ENCODE measurements at places on chromosomes 4 and X. TPM values are rescaled to one million over a fixed set of nuclear protein-coding genes. Genes with fewer than 3 reads are reported as not detected.

- no peak for DNase-seq
- H3K36me3 ChIP-seq: no peaks in the 10 kb centered on the region
- H3K27me3 ChIP-seq: no peaks in the 10 kb centered on the region
- no peak overlapping the region for H3K4me3 ChIP-seq
Observed at GRCh38 chr4:26622913-26623312, 39.0 kb downstream of the TBC1D19 start.

DNA sequence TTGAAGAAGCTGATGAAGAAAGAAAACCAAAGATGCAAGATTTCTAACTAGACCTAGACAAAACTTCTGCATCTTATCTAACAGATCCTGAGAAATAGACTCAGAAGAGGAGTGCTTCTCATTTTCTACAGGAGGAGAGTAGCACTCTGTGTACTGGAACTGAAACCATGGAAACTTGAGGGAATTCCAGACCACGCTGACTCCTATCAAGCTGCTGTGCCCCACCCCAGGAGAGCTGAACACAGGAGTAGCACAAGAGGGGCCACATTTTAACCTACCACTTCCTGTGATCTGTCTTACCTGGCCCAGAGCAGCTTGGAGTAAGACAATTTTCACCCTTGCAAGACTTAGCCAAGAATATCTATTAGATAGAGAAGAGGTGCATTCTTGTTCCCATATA lies 248.9 kb downstream of the SCFD2 start:
- no peak for DNase-seq
- no peak overlapping the region for H3K27ac ChIP-seq
- no peaks in the 10 kb centered on the region for H3K36me3 ChIP-seq
- no peaks in the 10 kb centered on the region for H3K27me3 ChIP-seq
- H3K4me1 ChIP-seq: no peaks in the 10 kb centered on the region

GRCh38 chr4:87337361-87337760 lies 14.7 kb upstream of the HSD17B13 start:
- no peak overlapping the region for H3K4me3 ChIP-seq
- no peak overlapping the region for H3K27ac ChIP-seq
- peaks cover 54% of the 10 kb centered on the region for H3K36me3 ChIP-seq
- no peaks in the 10 kb centered on the region for H3K4me1 ChIP-seq

ATOH1 gene
- total RNA-seq: not detected

ELOVL6 gene
- 55.0 TPM for total RNA-seq

GRCh38 chr4:40199999-40200874 lies 3.4 kb downstream of the RHOH start:
- peak overlapping the region; percentile 50 for H3K4me3 ChIP-seq
- DNase-seq: no peak
- H3K27me3 ChIP-seq: no peaks in the 10 kb centered on the region
- H3K27ac ChIP-seq: peak overlapping the region; percentile 85

DNA sequence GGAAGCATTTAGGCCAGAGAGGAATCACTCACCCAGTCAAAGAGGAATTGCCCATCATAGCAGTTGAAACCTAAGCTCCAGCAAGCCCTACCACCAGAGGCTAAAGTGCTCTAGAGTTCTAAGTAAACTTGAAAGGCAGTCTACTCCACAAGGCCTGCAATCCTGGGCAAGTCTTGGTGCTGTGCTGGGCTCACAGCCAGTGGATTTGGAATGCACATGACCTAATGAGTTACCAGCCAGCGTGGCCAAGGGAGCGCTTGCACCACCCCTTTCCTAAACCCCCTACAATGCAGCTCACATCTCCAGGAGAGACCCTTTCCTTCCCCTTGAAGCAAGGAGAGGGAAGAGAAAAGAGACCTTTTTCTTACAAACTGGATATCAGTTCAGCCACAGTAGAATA lies 445.7 kb downstream of the GASK1B start:
- H3K27ac ChIP-seq: no peak overlapping the region
- no peak for DNase-seq
- no peaks in the 10 kb centered on the region for H3K4me1 ChIP-seq
- no peaks in the 10 kb centered on the region for H3K27me3 ChIP-seq

DNA sequence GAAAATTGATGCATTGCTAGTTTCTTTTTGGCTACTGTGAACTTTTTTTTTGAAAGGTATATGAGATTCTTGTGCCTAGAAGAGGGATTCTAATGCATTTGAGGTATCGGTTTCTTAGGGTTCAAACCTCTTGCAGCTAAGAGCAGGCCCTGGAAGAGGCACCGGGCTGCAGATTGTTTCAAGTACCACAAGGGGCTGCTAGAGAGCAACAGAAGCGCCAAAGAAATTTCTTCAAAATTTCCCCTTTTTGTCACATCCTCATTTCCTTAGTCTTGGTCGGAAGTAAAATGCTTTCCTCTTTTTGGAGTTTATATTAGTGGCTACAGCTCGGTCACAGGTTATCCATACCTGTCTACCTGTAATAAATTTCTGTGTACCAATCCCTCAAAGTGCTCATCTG lies 89.8 kb downstream of the PDGFRA start:
- no peaks in the 10 kb centered on the region for H3K36me3 ChIP-seq
- peak; percentile 56 for DNase-seq
- H3K4me3 ChIP-seq: no peak overlapping the region

GDPD2 gene
- total RNA-seq: not detected

NAT8L gene
- 9.5 TPM for total RNA-seq

DNA sequence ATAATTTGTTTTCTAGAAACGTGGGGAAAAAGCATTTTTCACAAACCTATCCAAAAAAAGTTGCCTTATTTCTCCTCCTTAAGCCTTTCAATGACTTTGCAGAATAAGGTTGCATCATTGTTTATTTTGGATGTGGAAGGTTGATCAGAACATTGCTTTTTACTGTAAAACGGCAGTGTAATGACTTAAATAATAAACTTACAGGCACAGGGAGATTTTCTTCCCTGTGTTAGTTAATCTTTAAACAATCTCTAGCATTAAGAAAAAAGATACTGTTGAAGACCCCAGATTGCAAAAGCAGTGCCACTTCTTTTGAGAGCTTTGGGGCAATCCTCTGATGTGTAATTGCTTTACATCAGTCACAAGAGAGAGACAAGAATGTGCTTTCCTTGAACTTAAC lies 153.4 kb downstream of the ARX start:
- H3K4me3 ChIP-seq: no peak overlapping the region
- DNase-seq: no peak
- peaks cover 17% of the 10 kb centered on the region for H3K36me3 ChIP-seq
- H3K4me1 ChIP-seq: no peaks in the 10 kb centered on the region
- H3K27ac ChIP-seq: peak overlapping the region; percentile 8
- no peaks in the 10 kb centered on the region for H3K27me3 ChIP-seq

PDE6B gene
- not detected for total RNA-seq

GRCh38 chr4:117429061-117429460 lies 343.7 kb upstream of the TRAM1L1 start:
- no peaks in the 10 kb centered on the region for H3K27me3 ChIP-seq
- H3K36me3 ChIP-seq: no peaks in the 10 kb centered on the region
- no peak overlapping the region for H3K27ac ChIP-seq
- no peak for DNase-seq

GPC4 gene
- 0.16 TPM for total RNA-seq

- H3K4me3 ChIP-seq: no peak overlapping the region
- no peaks in the 10 kb centered on the region for H3K4me1 ChIP-seq
- no peaks in the 10 kb centered on the region for H3K27me3 ChIP-seq
Observed at GRCh38 chr4:107283587-107284559, 247.8 kb upstream of the DKK2 start.

SOD3 gene
- total RNA-seq: 0.31 TPM

CXorf49 gene
- total RNA-seq: not detected

GUCY1B1 gene
- total RNA-seq: 0.11 TPM

DNA sequence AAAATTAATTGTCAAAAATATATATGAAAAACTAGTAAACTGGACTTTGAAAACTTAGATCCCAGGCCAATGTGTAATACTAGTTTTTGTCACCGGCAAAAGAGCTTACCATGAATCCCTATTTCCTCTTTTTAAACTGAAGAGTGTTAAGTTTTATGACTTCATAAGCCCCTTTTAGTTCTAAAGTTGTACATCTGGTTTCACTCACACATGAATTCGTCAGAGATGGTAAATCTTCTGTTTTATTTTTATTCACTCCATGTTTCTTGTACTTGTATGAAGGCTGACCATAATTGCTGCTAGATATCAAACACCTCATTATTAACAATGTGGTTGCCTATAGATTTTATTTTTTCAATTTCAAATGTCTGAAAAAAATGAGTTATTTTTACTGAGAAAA lies 827.9 kb downstream of the PCDH7 start:
- H3K27ac ChIP-seq: no peak overlapping the region
- no peaks in the 10 kb centered on the region for H3K36me3 ChIP-seq
- H3K4me3 ChIP-seq: no peak overlapping the region
- no peak for DNase-seq
- no peaks in the 10 kb centered on the region for H3K27me3 ChIP-seq

DNA sequence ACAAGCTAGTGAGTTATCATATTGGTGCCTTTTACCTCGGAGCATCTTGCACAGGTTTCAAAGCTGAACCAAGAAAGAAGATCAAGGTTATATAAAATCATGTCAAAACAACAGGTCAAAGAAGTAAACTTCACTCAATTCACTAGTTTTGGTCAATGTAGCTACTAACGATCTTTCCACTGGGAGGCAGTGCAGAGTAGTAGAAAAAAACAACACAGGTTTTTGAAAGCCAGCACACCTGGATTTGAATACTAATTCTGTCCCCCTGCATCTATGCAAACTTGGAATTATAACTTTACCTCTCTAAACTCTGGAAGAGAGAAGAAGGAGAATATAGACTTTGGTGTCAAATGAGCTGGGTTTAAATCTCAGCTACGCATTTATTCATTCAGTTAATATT lies 266.1 kb downstream of the GRIA3 start:
- no peaks in the 10 kb centered on the region for H3K27me3 ChIP-seq
- no peak overlapping the region for H3K27ac ChIP-seq
- peak; percentile 8 for DNase-seq
- peaks cover 9% of the 10 kb centered on the region for H3K4me1 ChIP-seq

ZCCHC18 gene
- not detected for total RNA-seq

- H3K27me3 ChIP-seq: no peaks in the 10 kb centered on the region
- no peaks in the 10 kb centered on the region for H3K4me1 ChIP-seq
- H3K27ac ChIP-seq: no peak overlapping the region
- H3K36me3 ChIP-seq: no peaks in the 10 kb centered on the region
Observed at GRCh38 chr4:185127021-185127925, 15.8 kb upstream of the SLC25A4 start.

DNA sequence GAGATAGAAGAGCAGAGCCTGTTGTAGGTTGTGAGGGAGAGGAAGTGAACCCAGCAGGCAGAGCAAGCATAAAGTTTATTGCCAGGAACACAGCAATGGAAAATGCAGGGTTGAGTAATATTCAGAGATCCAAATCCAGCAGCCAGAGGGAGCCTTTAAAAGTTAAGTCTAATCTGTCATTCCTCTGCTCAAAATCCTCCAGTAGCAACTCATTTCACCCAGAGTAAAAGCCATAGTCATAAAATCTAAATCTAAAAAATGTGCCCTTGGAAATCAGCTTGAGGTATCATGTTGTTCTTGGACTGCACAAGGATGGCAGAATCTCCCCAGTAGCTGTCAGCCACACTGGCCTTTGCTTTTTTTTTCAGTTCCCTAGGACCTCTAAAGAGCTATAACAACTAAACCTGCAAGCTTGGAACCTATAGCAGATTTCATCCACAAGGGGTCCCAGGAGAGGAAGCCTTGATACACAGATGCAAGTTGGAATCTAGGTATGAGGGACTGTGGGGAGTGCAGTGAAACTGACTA lies 62.9 kb upstream of the FRAS1 start:
- peaks cover 10% of the 10 kb centered on the region for H3K27me3 ChIP-seq
- no peak overlapping the region for H3K4me3 ChIP-seq
- no peaks in the 10 kb centered on the region for H3K4me1 ChIP-seq
- H3K27ac ChIP-seq: no peak overlapping the region
- peak; percentile 54 for DNase-seq

GRCh38 chr4:3440979-3441500 lies 728 bp upstream of the HGFAC start:
- no peaks in the 10 kb centered on the region for H3K36me3 ChIP-seq
- H3K27me3 ChIP-seq: no peaks in the 10 kb centered on the region
- no peak overlapping the region for H3K4me3 ChIP-seq
- H3K27ac ChIP-seq: no peak overlapping the region
- no peaks in the 10 kb centered on the region for H3K4me1 ChIP-seq

- peak; percentile 49 for DNase-seq
- no peaks in the 10 kb centered on the region for H3K4me1 ChIP-seq
- no peak overlapping the region for H3K4me3 ChIP-seq
- no peaks in the 10 kb centered on the region for H3K27me3 ChIP-seq
Observed at GRCh38 chr4:126627255-126627654, 1005.5 kb upstream of the INTU start.

MRFAP1L1 gene
- 53.6 TPM for total RNA-seq

GRCh38 chrX:113512700-113513395 lies 672.2 kb upstream of the AMOT start:
- H3K4me3 ChIP-seq: no peak overlapping the region
- H3K4me1 ChIP-seq: no peaks in the 10 kb centered on the region
- no peak for DNase-seq
- no peak overlapping the region for H3K27ac ChIP-seq
- H3K27me3 ChIP-seq: no peaks in the 10 kb centered on the region
- H3K36me3 ChIP-seq: no peaks in the 10 kb centered on the region

GRCh38 chr4:74433541-74434172 lies 11.3 kb upstream of the AREG start:
- H3K36me3 ChIP-seq: no peaks in the 10 kb centered on the region
- no peak overlapping the region for H3K27ac ChIP-seq
- H3K4me3 ChIP-seq: no peak overlapping the region
- peaks cover 14% of the 10 kb centered on the region for H3K4me1 ChIP-seq
- no peaks in the 10 kb centered on the region for H3K27me3 ChIP-seq

DNA sequence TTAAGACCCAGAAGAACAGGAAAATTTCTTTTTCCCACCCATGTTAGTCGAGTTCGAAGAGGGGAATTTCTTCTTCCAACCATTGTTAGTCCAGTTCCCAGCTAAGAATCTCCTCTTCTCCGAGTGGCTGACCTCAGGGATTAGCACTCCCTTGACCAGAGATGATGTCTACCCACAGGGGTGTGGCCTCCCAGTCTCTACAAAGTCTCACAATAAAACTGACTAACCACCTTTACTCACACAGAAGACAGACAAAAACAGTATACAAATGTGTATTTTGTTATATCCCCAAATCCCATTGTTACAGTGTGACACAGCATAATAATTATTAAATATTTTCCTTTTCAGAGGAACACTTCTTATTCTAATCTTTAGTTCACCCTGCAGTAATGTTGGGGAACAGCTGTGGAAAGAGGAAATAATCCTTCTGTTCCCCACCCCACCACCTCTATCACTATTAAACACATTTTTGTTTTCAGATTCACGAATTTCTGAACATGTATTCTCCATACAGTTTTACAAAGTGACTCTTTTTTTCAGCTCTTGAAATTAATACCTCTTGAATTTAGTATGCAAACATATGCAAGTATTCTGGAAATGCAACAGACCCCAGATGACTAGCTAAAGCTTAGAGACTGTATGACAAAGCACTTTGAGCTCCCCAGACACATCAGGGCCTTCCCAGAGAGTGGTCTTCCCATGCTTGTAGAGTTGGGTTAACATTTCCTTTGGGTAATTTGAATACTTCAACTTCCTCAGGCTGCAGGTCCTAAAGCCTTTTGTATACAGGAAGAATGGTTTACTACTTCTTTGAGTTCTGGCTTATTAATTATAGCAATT lies 62.5 kb upstream of the NFKB1 start:
- peak overlapping the region; percentile 32 for H3K27ac ChIP-seq
- no peak overlapping the region for H3K4me3 ChIP-seq
- DNase-seq: peak; percentile 19
- H3K27me3 ChIP-seq: no peaks in the 10 kb centered on the region

DAPP1 gene
- 2.2 TPM for total RNA-seq

- no peak overlapping the region for H3K27ac ChIP-seq
- H3K27me3 ChIP-seq: no peaks in the 10 kb centered on the region
- H3K4me3 ChIP-seq: no peak overlapping the region
- H3K36me3 ChIP-seq: no peaks in the 10 kb centered on the region
- no peak for DNase-seq
- no peaks in the 10 kb centered on the region for H3K4me1 ChIP-seq
Observed at GRCh38 chr4:101393256-101393655, 45.9 kb upstream of the PPP3CA start.

Measured in K562 (cell line).